Astrocyte of the hippocampus (primary cell): ENCODE measurements at places on chromosomes 13 and 19.

DNA sequence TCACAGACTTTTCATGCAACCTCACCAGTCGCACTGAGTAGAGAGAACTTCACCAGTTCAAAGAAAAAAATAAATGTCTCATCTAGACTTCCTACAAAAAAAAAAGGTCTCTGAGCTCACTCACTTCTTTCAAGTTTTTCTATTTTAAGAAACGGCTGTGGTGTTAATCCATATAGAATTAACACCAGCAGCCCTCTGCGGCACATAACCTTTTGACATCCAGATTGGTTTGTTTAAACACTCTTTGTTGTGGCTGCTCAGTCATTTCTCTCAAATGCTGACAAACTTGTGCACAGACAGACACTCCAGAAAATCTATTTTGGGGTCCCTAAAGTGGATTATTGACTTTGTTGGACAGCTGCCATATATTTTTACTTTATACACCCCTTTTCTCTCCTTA, 874.9 kb downstream of the EFNB2 start:
- DNase-seq: no peak

DNA sequence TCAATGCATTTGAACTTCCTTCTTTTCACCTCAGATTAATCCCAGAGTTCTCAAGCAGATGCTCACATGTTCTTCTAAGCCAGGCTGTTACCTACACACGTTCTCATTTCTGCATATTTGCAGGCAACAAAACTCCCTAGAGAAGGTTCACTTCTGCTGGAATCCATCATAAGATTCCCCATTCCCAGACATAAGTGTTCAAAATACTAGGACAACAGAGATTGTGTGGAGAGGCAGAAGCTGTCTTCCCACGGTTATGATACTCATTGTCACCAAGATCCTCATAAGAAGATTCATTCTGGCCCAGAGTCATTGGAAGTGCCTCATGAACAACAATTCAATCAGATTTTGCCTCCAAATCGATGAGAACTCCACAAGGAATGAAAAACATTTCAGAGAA, 931.6 kb upstream of the MIR17HG start:
- no peak for DNase-seq

DNA sequence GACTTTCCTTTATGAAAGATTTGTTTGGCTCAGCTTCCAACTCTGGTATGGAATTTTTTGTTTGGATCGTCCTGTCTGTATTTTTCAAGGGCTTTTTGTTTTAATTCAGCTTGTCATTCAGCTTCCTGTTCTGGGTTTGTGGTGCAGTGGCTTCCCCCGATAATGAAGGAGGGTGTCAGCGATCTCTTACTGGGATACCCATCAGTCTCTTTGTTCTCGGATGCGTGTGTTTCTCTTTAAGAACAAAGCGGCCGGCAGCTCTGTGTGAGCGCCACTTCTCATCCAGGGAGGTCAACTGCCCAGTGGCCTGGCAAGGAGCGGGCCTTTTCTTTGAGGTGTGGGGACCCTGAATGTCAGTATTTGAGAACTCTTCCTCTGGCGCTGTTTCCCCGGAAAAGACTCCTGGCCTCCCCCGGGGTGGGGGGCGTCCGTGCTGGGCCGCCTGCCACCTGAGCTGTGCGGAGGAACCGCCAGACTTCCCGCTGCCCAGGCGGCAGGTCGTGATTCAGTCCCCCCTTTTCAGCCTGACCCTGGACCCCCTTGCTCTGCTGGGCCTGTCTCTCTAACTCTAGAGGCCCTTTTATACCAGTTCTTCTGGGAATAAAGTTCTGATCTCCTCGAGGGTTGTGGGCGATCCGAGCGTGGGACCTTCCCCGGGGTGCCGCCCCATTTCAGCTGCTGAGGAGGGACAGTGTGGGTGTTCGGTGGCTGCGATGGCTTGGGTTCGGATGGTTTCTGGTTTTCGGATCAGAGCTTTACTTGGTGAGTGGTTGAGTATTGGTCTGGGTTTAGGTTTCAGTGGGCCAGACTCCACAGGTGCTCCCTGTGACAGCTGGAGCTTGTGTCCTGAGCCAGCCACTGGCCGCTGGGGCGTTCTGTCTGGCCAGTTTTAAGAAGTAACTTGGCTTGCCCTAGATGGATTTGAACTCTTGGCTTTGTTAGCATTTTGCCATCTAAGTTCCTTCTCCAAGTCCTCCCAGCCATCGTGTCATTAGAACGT, 3.4 kb downstream of the SF3A2 start:
- peak; percentile 57 for DNase-seq

DNA sequence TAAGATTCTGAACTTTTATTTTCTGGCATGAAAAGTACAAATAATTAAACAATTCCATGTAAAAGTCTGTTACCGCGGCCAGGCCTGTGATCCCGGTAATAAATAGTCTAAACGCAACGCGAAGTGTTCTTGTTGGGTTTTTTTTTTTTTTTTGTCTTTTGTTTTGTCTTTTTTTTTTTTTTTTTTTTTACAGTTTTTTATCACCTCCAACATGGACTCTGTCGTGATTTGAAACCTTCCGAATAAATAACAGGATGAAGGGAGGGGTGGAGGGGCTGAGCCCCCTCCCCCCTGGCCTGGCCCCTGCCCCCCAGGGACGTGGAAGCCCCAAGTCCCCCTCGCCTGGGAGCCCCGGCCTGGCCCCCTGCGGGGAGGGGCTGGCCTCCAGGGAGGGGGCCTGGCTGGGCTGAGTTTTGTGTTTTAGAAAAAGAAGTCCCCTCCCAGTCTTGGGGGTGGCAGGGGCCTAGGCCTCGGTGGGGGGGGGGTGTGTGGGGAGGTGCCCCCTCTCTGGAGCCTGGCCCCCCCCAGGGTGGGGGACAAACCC, 16.0 kb downstream of the PRKCSH start:
- no peak for DNase-seq

DNA sequence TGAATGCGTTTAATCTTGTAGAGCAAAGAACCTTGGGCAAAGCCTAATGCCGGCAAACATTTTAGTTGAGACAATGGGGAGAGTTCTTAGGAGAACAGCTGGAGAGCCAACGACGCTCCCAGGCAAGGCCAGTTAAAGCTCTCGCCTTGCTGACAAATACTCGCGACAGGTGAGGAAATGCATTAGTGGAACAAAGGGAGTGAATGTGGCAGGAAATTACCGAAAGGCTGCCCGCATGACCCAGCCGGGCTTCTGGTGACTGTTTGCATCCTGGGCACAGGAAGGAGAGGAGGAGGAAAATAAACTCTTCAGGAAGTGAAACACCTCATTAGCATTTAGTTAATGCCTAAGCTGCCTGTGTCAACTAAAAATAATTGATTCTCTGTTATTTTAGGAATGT, 74.6 kb downstream of the SHISA2 start:
- peak; percentile 23 for DNase-seq

DNA sequence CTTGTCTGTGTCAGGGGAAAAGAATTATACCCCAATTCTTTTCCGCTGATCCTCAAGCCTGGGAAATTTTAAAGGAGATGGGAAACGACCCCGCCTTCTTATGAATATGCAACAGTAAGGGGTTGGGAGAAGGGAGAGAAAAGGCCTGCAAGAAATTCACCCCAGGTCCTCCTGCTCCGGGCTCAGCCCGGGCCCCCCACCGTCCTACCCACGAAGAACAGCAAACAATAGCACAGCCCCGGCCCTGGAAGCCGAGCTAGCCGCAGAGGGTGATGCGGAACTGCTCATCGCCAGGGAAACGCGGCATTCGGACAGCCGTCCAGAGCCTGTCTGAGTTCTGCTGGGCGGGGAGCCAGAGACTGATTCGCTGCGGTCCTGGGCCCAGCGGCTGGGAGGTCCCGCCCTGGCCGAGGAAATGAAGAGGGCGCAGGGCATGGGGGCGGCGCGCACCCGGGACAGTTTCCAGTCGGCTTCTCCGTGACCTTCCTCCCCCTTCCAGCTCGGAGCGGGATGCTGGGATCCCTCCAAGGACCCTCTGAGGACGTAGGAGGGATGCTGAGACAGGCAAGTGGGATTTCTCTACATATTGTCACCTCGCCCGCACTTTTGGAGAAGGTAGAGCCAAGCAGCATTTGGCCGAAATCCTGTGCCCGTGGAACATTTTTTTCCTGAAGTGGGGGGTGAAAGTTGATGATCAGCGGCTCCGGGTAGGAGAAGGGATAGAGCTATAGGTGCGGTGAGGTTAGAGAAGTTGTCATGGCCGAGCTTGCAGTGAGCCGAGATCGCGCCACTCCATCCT, 82.3 kb upstream of the C1QTNF9B start:
- peak; percentile 95 for DNase-seq

DNA sequence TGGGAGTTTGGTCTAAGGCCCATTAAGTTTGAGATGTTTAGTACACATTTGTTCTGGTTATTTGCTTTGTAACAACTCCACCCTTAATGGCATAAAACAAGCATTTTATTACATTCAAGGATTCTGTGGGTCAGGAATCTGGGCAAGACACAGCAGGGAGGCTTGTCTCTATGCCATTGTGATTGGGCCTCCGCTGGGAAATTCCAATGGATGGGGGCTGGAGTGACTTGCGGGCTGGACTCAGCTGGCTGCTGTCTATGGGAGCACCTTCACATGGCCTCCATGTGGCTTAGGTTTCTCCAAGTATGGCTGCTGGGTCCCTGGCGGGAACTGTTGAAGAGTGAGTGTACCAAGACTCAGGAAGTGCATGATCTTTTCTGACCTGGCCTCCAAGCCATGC, 159.0 kb downstream of the PAN3 start:
- DNase-seq: peak; percentile 29

DNA sequence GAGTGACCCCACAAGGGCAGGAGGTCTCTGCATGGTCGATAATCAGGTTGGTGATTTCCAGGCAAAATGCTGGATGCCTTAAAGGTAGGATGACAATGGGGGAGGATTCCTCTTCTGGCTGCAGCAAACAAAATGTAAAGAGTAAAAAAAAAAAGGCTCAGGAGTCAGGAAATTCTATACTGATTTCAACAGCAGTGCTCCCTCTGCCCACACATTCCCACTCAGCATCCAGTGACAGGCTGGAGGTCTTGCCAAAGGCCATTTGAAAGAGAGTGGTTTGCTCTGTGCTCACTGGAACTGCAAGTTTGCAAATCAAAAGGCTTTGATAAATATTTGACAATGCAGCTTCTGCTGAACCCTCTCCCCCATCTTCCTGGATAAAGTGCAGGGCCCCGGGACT, 135.4 kb downstream of the TNFRSF19 start:
- no peak for DNase-seq
